Fibroblast of the aortic adventitia (primary cell): ENCODE measurements at places on chromosomes 6 and 20. TPM values are rescaled to one million over a fixed set of nuclear protein-coding genes. Genes with fewer than 3 reads are reported as not detected.

DNA sequence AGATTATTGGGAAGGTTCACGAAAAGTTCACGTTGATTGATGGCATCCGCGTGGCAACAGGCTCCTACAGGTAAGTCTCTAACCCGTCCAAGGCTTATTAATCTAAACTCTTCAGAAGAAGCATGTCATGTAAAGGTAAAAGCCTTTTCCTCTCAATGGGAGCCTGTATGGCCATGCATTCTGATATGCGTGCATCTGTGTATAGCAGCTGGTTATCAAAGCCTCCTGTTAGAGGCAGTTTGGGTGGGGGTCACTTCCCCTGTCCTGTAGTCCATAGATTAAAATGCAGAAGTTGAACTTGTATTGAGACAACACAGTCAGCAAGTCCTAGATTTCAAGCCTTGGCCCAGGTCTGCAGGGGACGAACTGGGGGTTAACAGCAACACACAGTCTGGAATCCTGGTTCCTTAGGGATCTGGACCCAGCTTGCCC is 14.2 kb upstream of the DHX35 start:
- no peak for DNase-seq

- no peak for DNase-seq
Observed at GRCh38 chr20:36386236-36386635, 80.1 kb downstream of the DLGAP4 start.

DNA sequence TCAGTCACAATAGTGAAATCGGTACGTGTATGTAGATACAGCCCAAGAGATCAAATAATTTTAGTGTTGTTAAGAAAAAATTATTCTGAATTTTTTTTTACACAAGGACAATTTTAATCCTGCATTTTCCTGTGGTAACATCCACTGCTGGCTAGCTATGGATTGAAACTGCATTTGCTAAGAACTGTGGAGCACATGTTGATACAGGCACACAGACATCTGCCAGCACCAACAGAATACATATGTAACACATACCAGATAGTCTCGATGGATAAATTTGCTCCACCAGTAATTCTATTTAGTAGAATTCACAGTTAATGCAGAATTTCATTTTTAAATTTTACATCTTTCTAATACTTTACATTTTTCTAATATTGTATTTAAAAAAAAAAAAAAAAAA is 2.2 kb downstream of the ASIP start:
- DNase-seq, result no peak

GRCh38 chr6:3584606-3585005 is 127.8 kb upstream of the SLC22A23 start:
- peak; percentile 16 for DNase-seq

GRCh38 chr6:33904050-33904746 is 100.4 kb upstream of the MLN start:
- no peak for DNase-seq

- DNase-seq, result peak; percentile 27
Observed at GRCh38 chr6:32244270-32244669, 20.4 kb upstream of the NOTCH4 start.

- peak; percentile 82 for DNase-seq
Observed at GRCh38 chr6:168031411-168031971, 34.0 kb downstream of the KIF25 start.

DNA sequence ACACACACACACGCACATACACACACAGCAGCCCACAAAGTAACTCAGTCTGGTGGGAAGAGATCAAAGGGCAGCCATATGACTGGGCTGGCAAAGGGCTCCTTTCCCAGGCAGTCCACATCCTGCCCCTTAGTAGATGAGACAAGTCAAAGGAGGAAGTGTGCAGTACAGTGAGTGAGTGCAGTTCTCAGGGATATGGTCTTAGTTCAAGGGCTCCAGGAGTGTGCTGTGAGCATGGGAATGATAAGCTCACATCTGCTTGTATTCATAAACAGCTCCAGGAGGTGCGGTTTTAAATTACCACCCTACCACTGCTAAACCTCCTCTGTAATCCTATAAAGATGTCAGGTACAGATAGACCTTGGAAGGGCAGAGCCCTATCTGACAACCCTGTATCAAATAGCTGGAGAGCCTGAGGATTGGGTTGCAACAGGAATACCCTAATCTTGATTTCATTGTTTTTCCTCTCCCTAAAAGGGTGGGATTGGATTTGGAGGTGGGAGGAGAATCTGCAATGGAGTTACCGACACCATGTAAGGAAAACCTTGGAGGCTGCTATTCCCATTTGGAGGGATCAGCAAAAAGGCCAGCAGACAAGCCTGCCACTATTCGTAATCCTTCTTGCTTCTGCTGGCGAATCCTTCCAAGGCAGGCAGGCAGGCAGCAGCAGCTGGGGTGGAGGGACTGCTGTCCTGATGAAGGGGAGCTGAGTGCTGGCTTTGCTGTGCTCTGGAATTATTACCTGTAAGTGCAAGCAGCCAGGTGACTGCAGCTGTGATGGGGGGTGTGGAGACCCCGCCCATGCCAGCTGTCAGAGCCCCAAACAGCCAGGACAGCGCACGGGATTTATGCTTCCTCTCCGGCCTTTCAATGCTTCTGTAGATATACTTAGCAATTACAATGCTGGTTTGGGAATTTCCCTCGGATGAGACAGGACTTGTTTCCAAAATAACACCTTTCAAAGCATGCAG is 342.7 kb downstream of the PRL start:
- DNase-seq, result peak; percentile 61

- no peak for DNase-seq
Observed at GRCh38 chr6:4740032-4740431, 36.2 kb upstream of the CDYL start.

GRCh38 chr6:137541534-137542063 is 47.4 kb upstream of the OLIG3 start:
- DNase-seq, result no peak

DNA sequence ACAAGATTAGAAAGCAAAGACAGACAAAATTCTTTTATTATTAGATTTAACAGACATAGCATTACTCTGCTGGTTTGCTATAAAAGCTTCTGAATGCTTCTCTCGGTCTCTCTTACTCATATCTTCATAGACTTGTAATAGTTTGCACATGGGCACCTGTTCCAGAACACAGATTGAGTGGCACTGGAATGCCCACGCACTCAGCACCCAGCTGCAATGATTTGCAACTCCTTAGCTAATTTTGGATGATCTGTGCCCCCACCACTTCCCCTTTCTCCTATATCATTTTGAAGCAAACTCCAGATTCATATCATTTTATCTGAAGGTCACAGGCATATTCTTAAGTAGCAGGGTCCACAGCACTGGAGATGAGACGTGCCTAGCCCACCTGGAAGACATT is 148.8 kb downstream of the CFAP61 start:
- DNase-seq, result no peak

GRCh38 chr20:51958099-51959065 is 156.1 kb upstream of the SALL4 start:
- DNase-seq, result peak; percentile 39

- DNase-seq, result no peak
Observed at GRCh38 chr6:13372688-13373487, 44.6 kb upstream of the TBC1D7 start.

- DNase-seq, result no peak
Observed at GRCh38 chr6:13375360-13375878, 47.1 kb upstream of the TBC1D7 start.

The RIN2 gene
- total RNA-seq, result 36.6 and 61.1 TPM in 2 replicates

The MEP1A gene
- not detected in 2 replicates for total RNA-seq

The LHFPL5 gene
- total RNA-seq, result not detected in 2 replicates

The SLC4A11 gene
- 0.49 and 0.63 TPM in 2 replicates for total RNA-seq

The TMEM151B gene
- total RNA-seq, result not detected in 2 replicates
